Hindlimb muscle (tissue), 1 donor: ENCODE measurements at places on chromosomes 2 and 18. TPM values are rescaled to one million over a fixed set of nuclear protein-coding genes. Genes with fewer than 3 reads are reported as not detected.

Gene HOXD3
- 3.4 TPM for polyA plus RNA-seq

Gene SCN2A
- not detected for polyA plus RNA-seq

Gene ANKRD53
- 1.5 TPM for polyA plus RNA-seq

Gene SRD5A2
- not detected for polyA plus RNA-seq

Gene FLACC1
- polyA plus RNA-seq = 1.4 TPM

Gene L3MBTL4
- polyA plus RNA-seq = 1.2 TPM

GRCh38 chr18:10973567-10974203 is 175.7 kb downstream of the PIEZO2 start:
- DNase-seq = no peak

DNA sequence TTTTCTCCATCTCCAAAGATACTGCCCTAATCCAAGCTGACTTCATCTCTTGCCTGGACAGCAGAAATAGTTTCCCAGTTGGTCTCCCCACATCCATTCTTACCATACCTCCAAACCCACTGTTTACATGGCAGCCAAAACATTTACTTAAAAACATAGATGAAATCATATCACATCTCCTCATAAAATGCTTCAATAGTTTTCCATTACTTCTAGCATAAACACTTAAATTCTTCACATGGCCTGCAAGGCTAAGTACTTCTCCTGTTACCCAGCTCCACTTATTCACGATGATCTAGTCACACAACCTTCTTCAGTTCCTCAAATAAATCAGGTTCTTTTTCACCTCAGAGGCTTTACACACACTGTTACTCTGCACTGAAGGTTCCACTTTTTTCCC is 185.8 kb upstream of the ACVR2A start:
- no peak for DNase-seq

- DNase-seq = peak; percentile 36
Measured at GRCh38 chr2:75076088-75076487, 117.6 kb downstream of the POLE4 start.

DNA sequence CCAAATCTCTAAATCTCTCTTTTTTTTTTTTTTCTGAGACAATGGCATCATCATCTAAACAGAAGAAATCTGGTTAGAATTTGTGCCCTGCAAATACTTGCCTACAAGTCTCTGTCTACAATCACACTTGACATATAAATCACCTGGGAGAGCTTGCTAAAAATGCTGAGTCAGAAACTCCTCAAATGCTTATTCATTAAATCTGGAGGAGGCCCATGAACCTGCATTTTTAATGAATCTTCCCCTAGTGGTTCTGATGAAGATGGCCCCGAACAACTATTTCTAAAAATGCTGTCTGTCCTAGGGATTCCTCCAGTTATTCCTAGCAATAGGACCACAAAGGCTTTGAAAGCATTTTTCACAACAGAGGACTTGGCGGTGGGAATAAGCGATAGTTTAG is 1.6 kb upstream of the CSRNP3 start:
- no peak for DNase-seq

- no peak for DNase-seq
Measured at GRCh38 chr2:190465060-190465459, 56.9 kb downstream of the MFSD6 start.

- DNase-seq = no peak
Measured at GRCh38 chr2:154875999-154876398, 177.5 kb downstream of the KCNJ3 start.

- DNase-seq = no peak
Measured at GRCh38 chr2:180115675-180116074, 108.6 kb upstream of the CWC22 start.

- no peak for DNase-seq
Measured at GRCh38 chr2:205658572-205658971, 23.7 kb upstream of the NRP2 start.

- DNase-seq = no peak
Measured at GRCh38 chr2:104863468-104864279, 9.8 kb downstream of the POU3F3 start.

DNA sequence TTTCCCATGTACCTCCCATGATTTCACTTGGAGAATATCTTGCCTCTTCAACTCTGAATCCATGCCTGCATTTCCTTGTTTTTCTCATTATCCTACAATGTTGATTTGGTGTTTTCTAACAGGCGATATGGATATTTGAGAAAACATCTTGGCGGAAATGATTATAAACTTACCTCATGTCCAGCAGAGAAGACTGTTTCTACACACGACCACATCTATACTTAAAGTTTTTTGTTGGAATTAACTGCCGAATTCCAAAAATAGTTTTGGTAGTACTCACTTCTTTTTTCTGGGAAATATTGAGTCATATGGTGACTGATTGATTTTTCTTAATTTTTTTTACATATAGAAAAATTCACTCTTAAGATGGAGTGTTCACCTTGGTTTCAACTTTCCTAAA is 41.4 kb upstream of the TMEFF2 start:
- no peak for DNase-seq

DNA sequence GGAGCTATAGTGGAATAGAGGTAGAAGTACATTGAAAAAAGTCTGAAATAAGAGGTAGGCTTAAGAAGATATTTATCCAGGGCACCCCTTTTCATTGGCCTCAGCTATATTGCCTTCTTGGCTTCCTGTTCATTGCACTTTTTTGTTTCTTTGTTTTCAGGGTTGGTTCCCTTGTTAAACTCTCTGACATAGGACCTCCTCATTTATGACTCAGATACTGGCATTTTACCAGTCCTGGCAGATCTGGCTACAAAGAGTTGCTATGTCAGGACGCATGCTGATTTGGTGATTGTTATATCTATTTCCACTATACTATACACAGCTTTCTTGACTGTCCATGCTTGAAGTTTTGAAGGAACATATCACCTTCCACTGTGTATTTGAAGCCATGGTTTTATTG is 60.0 kb downstream of the GCA start:
- no peak for DNase-seq

- DNase-seq = no peak
Measured at GRCh38 chr2:10912796-10913455, 1.2 kb downstream of the KCNF1 start.

DNA sequence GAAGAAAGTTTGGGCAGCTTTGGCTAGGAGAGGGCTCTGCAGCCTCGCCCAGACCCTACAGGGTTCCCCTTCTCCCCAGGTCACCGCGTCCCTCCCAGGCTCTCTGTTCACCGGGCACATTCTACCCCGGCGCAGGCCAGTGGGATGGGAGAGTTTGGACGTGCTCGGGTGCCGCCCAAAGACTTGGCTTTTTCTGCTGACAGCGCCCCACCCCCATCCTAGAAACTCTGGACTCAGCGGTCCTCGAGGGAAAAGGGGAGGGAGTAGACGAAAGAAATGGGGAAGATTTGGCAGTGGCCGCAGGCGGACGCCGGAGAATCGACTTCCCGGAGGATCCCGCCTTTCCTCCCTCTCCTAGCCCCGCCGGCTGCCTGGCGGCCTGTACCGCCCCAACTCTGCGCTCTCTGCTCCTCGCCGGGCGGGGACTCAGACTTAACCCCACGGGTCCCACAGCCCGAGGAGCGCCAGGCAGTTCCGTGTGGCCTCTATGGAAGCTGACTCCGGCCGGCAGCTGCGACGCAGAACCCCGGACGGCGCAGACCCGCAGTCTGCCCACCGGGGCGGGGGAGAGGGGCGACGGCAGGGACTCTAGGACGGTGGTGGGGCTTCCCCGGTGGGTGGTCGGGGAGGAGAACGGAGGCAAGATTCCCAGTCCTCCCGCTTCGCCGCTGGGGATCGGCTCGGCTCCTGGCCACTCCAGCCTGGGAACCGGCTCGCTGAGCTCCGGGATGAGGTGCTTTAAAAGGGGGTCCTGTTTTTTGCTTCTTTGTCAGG is 863 bp upstream of the SIX2 start:
- DNase-seq = peak; percentile 89

GRCh38 chr18:36895606-36896005 is 66.7 kb downstream of the KIAA1328 start:
- no peak for DNase-seq

DNA sequence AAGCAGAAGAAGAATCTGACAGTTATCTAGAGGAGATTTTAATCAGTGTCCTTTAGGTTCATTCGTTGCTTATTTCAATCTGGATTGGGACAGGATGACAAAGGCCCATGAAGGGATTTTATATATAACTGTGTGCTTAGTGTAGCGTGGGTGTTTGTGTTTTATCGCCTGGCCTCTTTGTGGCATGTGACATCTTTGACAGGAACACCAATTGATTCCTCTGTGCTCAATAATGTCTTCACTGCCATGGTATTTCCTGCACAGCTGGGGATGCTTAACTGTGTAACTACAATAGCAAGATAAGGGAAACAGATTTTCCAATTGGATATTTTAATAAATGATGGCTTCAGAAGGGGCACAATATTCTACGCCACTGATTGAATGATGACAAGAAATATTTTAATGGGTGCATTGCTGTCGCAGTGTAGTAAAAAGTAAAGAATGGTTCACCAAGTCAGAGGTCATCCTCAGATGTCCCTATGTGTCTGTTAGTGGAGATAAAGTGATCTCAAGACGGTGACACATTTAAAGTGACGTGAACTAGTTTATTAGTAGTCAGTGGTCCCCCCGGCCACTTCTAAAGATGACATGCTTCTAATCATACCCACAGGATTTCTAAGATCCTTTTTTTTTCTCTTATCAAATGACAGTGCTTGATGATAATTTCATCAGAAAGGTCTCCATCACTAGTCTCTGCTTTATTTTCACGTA is 160.4 kb downstream of the AGAP1 start:
- DNase-seq = no peak
